Activated T-helper 17 cell treated with anti-CD3 and anti-CD28 coated beads, Interleukin-2, amount 50 U/mL, for 72 hours (primary cell): ENCODE measurements at places on chromosomes 6 and 20. TPM values are rescaled to one million over a fixed set of nuclear protein-coding genes. Genes with fewer than 3 reads are reported as not detected.

MAN1A1 gene
- total RNA-seq: 23.6 TPM

CST4 gene
- total RNA-seq: not detected

ZSCAN12 gene
- total RNA-seq: 4.3 TPM

TUBB1 gene
- total RNA-seq: 0.08 TPM

PLA2G7 gene
- not detected for total RNA-seq

IL17A gene
- total RNA-seq: 45.4 TPM

EYA4 gene
- total RNA-seq: not detected

PM20D2 gene
- 7.9 TPM for total RNA-seq

DNA sequence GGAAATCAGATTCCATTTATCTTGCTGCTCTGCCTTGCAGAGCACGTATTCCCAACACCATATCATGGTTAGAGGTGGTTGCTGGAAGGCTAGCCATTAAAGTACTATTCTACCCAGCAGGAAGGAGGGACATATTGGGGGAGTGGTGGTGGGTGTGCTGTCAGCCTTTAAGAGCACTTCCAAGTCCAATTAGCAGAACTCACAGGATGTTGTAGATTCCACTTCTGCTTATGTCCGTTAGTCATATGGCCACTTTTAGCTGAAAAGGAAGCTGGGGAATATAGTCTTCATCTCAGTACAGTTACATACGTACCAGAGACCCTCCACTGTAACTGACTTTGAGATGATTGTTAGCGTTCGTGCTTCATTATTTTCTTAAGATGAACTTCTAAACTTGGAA is 94.4 kb downstream of the SAMD3 start:
- no peak for ATAC-seq

DNA sequence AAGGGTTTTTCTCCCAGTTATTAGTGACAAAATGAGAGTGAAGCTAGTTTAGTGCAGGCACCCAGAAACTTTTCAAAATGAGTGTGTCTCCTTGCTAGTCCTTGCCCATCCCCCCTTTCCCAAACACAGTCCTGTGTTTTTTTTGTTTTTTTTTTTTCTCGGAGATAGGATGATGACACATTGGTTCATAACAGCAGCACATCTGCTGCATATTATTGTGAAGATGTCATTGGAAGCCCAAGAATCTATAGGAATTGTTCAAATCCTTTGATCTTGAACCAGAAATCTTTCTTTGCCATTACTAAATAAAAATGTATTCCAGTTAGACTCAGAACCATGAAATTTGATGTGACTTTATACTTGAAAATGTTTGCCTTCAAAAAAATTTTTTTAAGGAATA is 162.4 kb downstream of the FRK start:
- no peak for ATAC-seq

GRCh38 chr6:158786645-158787304 is 32.4 kb downstream of the EZR start:
- no peak for ATAC-seq

DNA sequence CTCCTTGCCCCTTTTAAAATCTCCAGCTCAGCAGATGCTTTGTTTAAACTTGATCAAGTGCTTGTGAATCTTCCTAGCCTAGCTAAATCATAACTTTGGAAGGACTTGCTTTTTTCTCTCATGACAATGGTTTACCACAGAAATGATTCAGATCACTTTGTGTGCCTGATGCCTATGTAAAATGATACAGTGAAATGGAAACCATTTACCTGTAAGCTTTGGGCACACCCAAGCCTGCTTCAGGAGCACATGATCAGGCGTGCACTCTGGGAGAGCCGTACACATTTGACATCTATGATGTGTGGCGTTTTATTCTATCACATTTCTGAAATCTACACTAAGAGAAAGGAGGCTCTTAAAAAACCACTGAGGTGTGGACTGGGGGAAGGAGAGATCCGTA is 41.1 kb downstream of the PTPN1 start:
- peak; percentile 86 for ATAC-seq

- ATAC-seq: no peak
These were observed 4.6 kb downstream of the UNC93A start for GRCh38 chr6:167295495-167296292.

DNA sequence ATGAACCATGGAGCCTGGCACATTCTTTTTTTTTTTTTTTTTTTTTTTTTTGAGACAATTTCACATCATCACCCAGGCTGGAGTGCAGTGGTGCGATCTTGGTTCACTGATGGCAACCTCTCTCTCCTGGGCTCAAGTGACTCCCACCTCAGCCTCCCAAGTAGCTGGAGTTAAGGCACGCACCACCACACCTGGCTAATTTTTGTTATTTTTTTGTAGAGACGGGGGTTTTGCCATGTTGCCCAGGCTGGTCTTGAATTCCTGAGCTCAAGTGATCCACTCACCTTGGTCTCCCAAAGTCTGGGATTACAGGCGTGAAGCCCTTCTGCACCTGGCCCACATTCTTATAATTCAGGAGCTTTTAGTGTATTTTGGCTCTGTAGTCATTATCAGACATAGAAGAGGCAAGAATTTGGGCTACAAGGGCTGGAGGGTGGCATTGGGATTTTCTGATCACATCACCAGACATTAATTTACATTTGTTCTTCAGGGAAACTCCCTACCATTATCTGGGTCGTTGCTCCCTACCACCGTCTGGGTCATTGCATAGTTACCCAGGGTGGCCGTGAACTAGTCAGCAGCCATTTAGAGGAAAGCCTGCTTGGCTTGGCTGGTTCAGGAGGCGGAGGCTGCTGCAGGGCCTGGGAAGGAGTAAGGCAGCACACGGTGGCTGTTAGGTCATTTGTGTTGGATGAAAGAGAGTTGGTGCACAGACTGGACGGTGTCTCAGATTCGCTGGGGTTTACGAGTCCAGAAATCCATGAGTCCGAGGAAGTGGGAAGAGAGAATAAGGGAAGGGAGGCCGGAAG is 17.6 kb downstream of the ARID1B start:
- peak; percentile 86 for ATAC-seq

- no peak for ATAC-seq
These were observed 42.3 kb upstream of the NR2E1 start for GRCh38 chr6:108123481-108123929.

GRCh38 chr6:154471609-154472362 is 38.7 kb downstream of the CNKSR3 start:
- no peak for ATAC-seq

- no peak for ATAC-seq
These were observed 62.0 kb upstream of the HDDC2 start for GRCh38 chr6:125363824-125364165.

GRCh38 chr6:89679215-89680120 is 40.9 kb upstream of the LYRM2 start:
- ATAC-seq: no peak

DNA sequence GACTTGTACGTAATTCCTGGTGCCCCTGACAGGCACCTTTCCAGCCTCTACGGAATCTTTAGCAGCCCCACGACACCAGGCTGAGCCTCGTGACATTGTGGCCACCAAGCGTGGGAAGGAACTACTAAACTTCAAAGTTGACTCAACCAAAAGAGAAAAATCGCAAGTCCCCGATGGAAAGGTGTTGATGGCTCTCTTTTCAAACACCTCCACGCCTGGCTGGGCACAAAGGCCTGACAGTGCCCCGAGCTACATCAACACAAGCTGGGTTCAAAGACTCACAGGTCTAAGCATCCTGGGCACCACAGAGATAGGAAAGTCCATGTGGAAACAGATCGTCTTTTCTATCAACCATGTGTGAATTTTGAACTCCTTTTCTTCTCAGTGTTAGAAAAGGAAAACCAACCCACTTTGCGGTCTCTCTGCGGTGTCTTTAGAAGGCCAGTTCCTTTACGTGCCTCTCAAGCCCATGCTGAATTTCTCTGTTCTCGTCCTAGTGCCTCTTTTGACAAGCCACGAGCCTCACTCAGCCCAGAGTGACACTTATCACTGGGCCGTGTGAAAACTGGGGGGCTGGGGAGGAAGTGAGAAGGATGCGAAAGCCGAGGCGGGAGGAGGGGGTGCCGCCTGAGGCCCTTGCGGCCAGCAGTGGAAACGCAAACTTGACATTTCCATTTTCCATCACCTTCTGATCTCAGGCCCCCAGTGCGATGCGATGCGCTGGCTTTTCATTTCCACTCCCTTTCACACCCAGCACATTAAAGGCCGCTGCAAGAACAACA is 59.4 kb downstream of the GFOD1 start:
- peak; percentile 67 for ATAC-seq

GRCh38 chr6:129238991-129239390 is 356.1 kb downstream of the LAMA2 start:
- ATAC-seq: no peak

DNA sequence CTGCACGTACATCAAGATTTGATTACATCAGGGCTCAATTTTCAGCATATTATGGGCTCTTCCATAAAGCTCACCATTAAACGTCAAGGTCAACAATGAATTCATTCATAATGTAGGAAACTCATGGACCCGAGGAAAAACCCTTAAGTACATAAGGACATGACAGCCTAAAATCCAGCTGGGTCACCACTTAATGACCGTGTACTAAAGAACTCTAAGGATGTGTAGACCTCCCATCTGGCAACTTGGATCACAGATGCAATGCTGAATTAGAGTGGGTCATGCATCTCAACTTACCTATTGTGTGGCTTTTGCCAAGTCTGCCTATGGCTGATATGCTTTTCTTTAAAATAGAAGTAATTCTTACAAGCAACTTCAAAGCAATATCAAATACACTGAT is 26.7 kb upstream of the DEFB112 start:
- ATAC-seq: no peak

DNA sequence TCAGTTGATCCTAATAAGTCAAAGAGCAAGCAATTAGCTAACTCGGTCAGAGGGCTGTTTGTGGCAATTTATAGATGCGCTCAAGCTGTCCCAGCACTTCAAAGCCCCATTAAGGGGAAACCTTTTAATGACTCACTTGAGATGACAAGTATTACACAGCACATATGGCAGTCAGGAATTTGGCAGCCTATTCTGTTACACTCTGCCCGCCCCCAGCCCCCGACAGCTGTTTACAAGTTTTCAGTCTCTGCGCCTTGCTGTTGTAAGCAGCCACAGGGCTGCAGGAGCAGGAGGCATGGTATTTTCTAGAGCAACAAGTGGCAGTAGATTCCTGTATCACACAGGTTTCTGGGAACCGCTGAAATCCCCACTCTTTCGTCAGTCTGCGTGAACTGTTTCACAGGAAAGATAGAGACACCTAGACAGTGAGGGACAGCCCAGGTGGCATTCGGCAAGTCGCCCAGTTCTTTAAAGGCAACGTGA is 263.0 kb downstream of the FOXC1 start:
- ATAC-seq: no peak

- no peak for ATAC-seq
These were observed 28.2 kb upstream of the PLAGL1 start for GRCh38 chr6:144036064-144036834.

GRCh38 chr6:158026901-158027589 is 45.4 kb downstream of the SYNJ2 start:
- no peak for ATAC-seq

DNA sequence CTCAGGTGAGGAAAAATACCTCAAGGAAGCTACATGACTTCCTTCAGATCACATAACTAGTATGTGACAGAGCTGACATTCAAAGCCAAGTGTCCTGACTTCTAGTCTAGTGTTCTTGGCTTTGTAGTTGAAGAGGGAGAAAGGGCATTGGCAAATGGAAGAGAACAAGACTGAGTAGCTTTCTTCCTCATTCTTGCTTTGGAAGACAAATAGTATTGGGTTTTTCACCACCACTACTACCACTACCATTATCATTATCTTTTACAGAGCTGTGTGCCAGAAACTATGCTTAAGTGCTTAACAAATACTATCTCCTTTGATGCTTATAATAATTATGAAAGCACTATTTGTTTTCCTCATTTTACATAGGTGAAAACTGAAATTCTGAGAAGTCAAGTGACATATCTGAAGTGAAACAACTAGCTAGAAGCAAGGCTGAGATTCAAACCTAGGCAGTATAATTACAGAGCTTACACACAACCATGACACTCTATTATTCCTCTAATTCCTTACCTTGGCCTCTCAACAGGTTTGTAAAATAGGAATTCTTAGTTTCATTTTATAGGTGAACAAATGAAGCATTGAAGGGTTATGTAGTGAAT is 6.8 kb downstream of the ACSS2 start:
- peak; percentile 77 for ATAC-seq

- ATAC-seq: no peak
These were observed 47.1 kb downstream of the MCUR1 start for GRCh38 chr6:13767121-13767808.

- ATAC-seq: no peak
These were observed 191.6 kb downstream of the DST start for GRCh38 chr6:56450882-56451739.

- ATAC-seq: no peak
These were observed 20.5 kb downstream of the BPIFB4 start for GRCh38 chr20:33099843-33100538.

DNA sequence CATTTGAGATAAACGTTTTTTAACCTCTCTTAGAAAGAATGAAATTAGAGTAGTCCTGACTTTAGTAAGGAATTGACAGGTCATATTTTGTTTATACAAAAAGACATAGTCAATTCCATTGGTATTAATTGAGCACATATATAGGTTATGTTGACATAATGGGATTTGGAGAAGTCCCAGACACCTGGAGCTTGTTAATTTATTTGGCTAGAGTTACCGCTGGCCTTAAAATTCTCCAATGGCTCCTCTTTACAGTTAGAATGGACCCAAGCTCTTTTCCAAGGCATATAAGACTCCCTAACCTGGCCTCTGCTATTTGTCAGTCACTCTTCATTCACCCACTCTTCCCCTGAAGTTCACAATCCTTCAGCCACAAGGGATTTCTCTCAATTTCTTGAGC is 221.3 kb downstream of the CBLN4 start:
- no peak for ATAC-seq

- peak; percentile 37 for ATAC-seq
These were observed 1.0 kb downstream of the LOC128125822 start for GRCh38 chr6:63573076-63573898.

DNA sequence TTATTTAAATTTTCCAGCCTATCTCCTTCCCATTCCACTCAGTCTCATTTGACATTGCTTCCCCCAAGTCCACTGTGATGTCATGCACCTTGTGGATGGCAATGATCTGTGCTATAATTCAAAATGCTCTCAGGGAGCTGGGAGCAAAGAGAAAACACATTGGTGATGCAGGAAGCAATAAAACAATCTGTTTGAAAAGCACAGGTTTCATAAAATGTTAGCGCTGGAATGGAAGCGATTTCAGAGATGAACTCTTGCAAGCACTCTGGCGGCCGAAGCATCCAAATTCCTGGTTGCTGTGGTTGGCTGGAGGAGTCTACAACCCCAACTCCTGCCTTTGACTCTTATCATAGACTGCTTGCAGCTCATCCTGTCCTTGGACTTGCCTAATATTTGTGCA is 167.0 kb downstream of the GMPR start:
- no peak for ATAC-seq

DNA sequence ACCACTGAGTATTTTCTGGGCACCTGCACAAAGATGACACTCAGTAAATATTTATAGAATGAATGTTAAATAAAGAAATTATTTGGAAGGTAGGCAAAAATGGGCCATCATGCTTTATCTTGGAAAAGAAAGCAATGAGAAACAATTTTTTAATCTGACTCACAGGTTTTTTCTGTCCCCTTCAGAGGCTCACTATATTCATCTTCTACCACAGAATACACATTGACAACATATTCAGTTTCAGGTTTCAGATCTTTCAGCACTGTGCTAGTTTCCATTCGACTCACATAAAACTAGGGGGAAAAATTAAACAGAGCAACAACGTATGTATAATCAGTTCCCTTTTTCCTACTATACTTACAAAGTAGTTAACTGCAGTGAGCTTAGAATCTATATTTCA is 58.3 kb downstream of the COL12A1 start:
- ATAC-seq: peak; percentile 88
